ENCODE measurements at places on chromosomes 2 and 18.

DNA sequence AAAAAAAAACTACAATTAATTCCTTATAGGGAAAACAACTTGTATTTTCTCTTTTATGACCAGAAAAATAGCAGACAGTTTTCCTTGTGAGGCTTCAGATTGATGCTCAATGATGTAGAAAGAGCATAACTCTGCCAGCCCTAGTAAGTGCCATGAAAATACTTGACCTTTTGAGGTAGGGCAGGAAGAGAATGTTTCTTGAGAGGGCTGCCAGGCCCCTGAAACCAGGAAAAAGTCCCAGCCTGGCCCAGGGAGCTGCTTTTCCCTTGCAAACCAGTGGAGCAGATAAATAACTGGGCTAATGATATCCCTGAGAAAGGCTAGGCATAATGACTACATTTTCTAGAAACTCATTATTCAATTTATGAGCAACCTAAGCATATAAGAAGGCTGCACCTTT lies 126.8 kb downstream of the SLC8A1 start:
- no peak for DNase-seq

DNA sequence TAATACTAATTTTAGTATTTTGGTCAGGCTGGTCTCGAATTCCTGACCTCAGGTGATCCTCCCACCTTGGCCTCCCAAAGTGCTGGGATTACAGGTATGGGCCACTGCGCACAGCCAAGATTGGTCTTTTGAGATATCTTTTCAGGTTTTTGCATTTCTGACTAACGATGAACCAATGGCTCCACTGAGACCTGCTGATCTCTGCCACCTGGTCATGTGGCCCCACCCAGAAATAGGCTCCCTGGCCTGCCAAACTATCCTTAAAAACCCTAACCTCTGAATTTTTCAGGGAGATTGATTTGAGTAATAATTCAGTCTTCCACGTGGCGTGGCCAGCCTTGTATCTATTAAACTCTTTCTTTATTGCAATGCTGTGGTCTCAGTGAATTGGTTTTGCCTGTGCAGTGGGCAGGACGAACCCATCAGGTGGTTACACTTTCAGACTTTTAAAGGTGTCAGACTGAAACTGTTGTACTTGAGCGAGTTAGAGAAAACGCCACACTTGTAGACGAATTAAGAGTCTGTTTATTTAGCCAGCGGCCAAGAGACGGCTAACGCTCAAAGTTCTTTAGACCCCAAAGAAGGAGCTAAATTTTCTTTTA lies 85.8 kb upstream of the MSH6 start:
- DNase-seq: no peak

GRCh38 chr2:70501728-70502127 lies 51.9 kb downstream of the TGFA start:
- no peak for DNase-seq

- DNase-seq: no peak
Measured at GRCh38 chr18:990197-990596, 85.5 kb downstream of the ADCYAP1 start.

- DNase-seq: no peak
Measured at GRCh38 chr2:232286001-232286868, 92.3 kb upstream of the ALPP start.

- DNase-seq: no peak
Measured at GRCh38 chr2:32780961-32781360, 153.1 kb downstream of the TTC27 start.

DNA sequence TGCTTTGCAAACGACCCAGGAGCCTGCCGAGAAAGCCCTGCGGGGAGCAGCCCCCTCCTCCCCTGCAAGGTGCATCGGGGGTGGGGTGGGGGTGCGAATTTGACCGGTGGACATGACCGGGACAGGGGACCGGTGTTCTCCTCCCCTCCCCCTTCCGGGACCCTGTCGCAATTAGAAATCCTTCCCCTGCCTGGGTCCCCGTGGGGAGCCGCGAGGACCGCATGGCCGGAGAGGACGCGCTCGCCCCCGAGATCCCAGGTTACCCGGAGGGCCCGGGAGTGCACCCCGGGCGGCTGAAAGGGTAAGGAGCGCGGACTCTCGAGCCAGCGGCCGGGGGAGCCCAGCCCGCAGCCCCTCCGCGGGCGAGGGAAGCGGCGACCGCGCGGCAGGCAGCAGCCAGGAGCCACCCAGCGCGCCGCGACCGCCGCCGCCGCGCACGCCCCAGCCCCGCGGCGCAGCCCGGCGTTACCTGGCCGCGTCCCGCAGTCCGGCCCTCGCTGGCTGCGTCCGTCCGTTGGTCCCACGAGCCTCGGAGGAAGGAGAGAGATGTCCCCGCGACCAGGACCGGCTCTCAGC lies 482 bp downstream of the DLGAP1 start:
- peak; percentile 27 for DNase-seq

- no peak for DNase-seq
Measured at GRCh38 chr2:47058003-47058931, 96.8 kb downstream of the STPG4 start.

- no peak for DNase-seq
Measured at GRCh38 chr2:76406134-76406855, 695.6 kb upstream of the GCFC2 start.

DNA sequence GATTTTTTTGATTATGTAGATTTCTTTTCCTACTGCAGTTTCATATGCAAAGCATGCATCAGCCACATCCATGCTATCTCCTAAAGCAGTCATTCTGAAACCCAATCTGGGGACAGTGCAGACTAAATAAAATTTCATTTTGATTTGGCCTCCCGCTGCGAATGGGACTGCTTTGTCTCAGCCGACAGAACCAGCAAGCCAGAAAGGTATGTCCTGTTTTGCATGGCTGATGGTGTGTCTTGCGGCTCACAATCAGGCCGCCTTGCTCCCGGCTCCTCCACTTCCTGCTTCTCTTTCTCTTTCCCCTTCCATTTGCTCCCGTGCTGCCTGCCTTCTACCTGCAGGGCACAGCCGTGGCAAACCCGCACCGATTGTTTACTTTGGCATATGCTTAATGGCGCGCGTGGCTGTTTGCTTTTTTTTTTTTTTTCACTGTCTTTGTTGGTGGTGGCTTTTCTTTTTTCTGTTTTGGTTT lies 419.6 kb upstream of the POU3F3 start:
- peak; percentile 64 for DNase-seq

DNA sequence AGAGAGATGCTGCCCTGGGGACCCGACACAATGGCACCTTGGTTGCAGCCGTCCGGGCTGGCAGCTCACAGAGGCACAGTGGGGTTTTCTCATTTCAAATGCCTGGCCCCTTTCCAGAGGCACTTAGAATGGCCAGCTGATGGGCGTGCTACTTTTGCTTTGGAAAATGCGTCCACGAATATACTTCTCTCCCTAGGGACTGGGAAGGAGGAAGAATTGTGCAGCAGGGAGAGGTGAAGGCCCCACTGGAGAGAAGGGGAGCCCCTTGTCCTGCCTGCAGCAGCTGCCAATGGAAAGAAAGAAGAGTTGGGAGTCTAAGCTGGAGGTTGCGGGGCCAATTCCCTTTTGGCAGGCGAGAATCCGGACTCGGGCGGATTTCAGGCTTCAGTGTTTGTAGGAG lies 1.1 kb upstream of the MAL start:
- no peak for DNase-seq

- DNase-seq: no peak
Measured at GRCh38 chr2:184877909-184878308, 279.6 kb downstream of the ZNF804A start.

- no peak for DNase-seq
Measured at GRCh38 chr2:32702303-32703064, 74.6 kb downstream of the TTC27 start.

DNA sequence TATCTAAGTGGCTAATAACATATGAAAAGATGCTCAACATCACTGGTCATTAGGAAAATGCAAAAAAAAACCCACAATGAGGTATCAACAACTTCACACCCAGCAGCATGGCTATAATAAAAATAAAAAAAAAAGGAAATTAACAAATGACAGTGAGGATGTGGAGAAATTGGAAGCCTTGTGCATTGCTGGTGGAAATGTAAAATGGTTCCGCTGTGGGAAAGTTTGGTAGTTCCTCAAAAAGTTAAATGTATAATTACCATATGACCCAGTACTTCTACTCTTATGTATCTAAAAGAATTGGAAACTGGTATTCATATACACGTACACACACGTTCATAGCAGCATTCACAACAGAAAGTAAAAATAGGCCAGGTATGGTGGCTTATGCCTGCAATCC lies 15.5 kb upstream of the CACNB4 start:
- DNase-seq: no peak

DNA sequence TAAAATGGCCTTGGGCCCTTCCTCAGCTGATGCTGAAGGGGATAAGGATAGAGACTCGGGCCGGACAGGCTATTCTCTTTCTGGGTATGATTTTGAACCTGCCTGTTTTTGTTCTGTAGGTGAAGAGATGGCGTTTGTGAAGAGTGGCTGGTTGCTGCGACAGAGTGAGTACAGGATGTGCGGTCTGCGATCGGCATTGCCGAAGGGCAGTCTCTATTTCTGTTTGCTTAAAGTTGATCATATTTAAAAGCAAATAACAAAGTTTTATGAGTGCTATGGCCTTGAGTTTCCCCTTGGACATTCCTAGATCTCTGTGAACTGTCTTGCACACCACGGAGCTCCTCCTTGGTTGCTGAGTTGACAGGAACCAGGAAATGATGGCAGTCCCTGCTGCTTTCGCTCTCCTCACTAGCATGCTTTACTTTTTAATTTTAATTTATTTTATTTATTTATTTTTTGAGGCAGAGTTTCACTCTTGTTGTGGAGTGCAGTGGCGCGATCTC lies 15.7 kb downstream of the PLEKHB2 start:
- DNase-seq: no peak

- DNase-seq: no peak
Measured at GRCh38 chr2:163713534-163714311, 22.1 kb downstream of the FIGN start.
